Stimulated activated CD8-positive, alpha-beta memory T cell treated with anti-CD3 and anti-CD28 coated beads, Interleukin-2, amount 100 ng/mL, for 1 hour (primary cell): ENCODE measurements at places on chromosomes 6 and 20.

- no peak for DNase-seq
Measured at GRCh38 chr6:108838101-108838717, 10.0 kb upstream of the ARMC2 start.

GRCh38 chr6:124753562-124754105 lies 208.6 kb upstream of the RNF217 start:
- DNase-seq, result no peak

GRCh38 chr6:134875367-134875766 lies 74.5 kb downstream of the ALDH8A1 start:
- DNase-seq, result no peak

DNA sequence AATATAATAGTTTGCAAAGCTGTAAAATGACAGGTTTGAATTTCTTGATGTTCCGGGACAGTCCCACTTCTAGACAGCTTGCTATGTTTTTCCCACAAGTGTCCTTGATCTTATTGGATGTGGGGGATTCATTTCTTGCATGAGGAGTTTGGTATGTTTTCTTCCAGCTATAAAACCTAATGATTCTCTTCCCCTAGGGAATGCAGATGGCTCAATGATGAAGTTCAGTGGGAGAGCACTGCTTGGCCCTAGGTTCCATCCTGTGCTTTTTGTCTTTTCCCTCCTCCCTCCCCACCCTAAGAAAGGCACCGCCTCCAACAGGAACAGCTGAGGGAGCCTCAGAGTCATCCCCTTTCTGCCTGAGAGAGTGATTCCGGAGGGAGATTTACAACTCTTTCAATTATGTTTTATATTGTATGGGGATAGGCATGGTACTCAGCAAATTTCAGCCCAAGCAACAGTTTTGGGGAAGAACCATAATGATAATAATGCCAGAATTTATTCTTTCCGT lies 149.2 kb downstream of the PHACTR1 start:
- DNase-seq, result no peak

DNA sequence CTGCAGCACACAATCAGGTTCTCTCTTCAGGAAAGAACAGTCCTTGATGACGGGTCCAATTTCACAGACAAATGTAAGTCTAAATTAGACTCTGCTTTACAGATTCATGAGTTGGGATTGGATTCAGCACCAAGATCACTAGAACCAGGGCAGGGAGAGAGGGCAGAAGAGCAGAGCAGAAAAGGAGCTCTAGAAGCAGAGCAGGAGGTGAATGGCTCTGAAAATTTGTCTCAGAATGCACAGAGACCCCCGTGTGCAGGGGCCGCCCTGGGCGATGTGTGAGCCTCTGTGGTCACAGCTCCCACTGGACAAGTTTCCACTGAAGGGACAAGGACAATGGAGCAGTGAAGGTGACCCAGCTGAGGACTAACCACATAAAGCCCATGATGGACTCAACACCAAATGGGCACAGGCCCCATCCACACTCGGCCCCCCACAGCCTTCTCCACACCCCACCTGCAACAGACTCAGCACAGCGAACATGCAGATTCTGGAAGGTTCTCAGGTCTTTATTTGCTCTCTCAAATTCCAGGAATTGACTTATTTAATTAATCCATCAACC lies 3.5 kb downstream of the HLA-B start:
- DNase-seq, result no peak

DNA sequence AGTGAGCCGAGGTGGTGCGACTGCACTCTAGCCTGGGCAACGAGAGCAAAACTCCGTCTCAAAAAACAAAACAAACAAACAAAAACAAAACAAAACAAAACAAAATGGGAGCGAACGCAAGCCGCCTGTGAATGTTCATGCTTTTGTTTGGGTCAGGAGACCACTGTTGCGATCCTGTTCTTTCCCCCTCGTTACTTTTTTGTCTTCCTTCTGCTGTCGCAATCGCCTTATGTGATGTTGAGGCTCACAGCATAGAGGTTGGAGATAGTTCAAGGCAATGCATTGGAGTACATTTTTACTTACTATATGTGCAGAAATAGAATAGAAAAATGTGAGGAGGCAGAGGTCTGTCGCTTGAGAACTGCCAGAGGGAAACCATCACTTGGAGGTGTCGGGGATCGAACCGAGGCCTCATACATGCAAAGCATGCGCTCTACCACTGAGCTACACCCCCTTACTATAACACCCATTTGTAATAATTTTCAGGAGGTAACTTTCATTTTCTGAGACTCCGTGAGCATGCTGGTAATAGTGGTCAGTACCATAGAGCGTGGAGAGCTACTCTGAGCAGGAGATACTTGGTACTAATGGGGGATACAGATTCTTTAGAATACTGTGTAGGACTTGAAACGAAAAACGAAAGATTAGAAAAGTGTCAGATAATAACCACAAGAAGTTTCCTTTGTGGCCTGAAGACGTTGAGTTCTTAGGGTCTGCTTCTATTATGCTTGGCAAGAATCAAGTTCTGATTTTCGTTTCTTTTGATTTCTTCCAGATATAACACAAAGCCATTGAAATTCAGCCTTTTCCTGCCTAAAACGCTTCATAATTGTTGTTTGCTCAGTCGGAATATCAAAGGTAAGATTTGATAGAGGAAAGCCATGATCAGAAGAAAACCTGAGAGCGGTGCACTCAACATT lies 121.1 kb downstream of the TRIM27 start:
- DNase-seq, result no peak

GRCh38 chr20:33915726-33916331 lies 77.9 kb upstream of the RALY start:
- DNase-seq, result peak; percentile 9

DNA sequence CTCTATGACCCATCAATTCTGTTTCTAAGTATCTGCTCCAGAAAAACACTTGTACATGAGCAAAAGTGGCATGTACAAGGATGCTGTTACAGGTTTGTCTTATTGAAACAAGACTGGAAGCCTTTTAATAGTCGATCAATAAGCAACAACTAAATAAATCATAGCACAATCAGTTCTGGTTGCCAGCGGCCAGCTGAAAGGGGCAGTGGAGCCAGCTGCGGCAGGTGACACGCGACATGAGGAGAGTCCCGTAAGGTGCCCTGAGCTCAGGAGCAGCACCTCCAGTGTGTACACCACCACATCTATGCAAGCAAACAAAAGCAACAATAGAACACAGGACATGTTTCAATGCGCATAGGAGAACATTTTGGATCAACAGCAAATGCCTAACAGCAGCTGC lies 20.7 kb upstream of the NNAT start:
- no peak for DNase-seq
